ENCODE measurements at places on chromosomes 11 and 22. TPM values are rescaled to one million over a fixed set of nuclear protein-coding genes. Genes with fewer than 3 reads are reported as not detected.

DNA sequence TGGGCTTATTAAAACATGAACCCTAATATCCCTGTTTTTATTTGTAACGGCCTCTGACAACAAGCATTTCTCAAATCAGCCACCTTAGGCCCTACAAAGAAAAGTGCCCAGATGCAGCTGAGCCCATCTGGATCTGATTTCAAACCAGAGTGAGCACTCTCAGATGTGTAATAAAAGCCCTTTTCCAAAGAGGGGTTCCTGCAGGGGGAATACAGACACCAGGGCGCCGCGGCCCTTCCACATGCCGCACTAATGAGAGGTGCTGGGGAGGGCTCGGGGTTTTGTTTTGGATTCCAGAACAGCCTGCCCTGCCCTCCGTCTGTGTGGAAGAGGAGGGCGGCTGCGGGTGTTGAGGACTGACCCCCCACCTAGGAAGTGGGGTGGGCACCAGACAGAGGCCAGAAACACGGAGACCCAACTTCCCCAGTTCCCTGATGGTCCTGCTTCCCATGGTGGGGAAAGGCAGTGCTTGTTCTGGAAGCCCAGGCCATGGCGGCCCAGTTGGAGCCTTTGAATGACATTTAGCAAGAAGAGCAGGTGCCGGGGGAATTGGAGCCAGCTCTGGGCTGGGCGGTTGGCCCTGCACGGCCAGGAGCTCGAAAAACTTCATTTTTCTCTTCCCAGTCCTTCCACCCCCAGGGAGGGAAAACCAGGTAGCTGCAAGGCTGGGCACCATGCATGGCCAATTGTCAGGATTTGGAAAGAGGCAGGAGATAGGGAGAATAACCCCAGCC is 63.7 kb downstream of the MACROD1 start:
- DNase-seq = no peak

Gene ZBTB16
- polyA plus RNA-seq = 9.8 TPM

DNA sequence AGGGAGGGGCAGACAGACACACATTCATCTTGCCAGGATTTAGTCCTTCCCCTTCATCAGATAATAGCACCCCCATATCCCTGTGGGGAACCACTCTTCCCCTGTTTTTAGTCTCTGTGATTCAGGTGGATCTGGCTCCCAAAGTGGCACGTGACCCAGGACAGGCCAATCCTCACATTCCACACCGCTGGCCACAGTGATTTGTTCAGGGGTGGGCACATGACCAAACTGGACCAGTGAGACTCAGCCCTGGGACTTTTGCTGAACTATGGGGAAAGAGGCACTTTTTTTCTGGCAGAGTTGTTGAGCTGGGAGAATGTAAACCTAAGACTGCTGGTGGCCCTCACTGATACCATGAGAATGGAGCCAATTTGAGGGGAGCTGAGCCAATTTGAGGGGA is 19.1 kb upstream of the KCNJ11 start:
- DNase-seq = no peak

- DNase-seq = peak; percentile 90
These were observed 23.2 kb upstream of the SESN3 start for GRCh38 chr11:95254131-95254704.

DNA sequence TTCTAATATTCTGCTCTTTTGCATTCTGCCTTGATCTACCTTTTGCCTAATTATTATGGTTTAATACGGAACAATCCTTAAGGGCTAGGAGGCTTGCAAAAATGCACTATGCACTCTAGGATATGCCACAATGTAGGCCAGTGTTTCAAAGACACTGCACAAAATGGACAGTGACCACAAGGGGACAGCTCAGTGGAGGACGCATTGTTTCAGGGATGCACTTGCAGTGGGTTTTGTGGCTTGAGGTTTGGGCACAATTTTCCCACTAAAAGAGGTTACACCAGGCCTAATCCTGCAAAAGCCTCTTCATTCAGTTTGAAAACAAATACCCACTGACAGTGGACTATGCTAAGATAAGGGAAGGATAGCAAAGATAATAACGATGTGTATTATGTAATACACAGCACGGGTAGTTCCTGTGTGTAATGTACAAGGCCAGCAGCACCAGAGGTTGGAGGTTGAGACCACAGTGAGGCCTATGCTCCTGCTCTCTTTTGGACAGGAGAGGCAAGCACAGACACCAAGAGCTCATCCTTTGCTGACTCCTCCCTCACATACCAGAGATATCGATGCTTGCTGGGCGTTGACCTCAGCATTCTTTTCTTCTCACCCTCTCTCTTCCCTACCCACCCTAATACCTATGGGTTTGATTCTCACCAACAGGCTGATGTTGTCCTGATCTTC is 12.7 kb downstream of the MAP6 start:
- no peak for DNase-seq

Gene LSP1
- not detected for polyA plus RNA-seq

DNA sequence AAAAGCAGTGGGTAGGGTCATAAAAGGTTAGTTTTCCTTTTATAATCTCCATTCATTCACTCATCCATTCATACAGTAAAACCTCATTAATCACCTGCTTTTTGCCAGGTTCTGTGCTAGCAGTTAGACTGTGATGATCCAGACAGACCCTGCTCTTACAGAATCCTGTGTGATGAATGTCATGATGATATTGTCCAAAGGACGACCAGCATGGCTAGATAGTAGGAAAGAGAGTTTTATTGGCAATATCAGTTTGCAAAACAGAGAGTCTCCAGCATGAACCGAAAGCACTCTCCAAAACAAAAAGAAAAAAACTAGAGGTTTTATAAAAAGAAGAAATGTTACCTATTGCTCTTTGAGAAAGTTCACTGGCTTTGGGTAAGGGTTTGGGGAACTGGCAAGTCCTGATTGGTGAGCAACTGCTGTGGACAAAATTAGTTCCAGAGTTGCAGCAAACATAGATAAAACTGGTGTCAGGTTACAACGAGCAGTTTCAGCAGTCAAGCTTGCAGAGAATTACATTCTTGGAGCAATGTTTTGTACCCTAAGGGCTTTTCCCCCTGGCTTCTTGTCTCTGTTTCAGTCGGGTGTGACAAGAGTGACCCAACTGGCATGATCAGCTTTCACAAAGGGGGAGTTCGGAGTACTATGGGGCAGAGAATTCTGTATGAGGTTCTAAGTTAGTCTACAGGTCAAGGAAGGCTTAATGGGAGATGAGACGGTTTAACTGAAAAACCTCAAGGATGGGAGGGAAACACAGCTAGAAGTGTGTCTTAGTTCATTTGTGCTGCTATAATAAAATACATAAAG is 58.3 kb downstream of the HSD17B12 start:
- DNase-seq = no peak

DNA sequence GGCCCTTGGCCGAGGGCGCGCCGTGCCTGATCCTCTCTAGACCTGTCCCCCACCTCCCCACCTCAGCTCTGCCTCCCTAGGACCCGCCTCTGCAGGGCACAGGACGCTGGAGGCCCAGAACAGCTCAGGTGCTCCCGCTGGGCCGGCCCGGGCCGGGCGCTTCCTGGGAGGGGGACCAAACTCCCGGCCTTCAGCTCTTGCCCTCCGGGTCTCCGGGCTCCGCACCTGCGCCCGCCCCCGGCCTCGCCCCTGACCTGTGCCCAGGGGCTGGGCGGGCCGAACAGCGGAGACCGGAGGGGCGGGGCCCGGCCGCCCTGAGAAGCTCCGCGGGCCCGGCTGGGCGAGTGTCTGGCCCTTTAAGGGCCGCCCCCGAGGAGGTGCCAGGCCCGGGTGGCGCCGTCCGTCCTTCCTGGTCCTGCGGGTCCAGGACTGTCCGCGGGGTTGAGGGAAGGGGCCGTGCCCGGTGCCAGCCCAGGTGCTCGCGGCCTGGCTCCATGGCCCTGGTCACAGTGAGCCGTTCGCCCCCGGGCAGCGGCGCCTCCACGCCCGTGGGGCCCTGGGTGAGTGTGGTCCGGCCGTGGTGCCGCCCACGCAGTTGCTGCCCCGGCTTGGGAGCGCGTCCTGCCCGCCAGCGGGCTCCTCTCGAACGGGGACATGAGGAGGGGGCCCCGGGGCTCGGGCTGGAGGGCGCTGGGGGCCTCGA is at the start of gene SSH3:
Gene SSH3, plus strand, starts transcription at position 399 of the 703 bp plus-strand sequence. Its CDS starts 96 bp downstream, at position 495.
- peak; percentile 55 for DNase-seq

DNA sequence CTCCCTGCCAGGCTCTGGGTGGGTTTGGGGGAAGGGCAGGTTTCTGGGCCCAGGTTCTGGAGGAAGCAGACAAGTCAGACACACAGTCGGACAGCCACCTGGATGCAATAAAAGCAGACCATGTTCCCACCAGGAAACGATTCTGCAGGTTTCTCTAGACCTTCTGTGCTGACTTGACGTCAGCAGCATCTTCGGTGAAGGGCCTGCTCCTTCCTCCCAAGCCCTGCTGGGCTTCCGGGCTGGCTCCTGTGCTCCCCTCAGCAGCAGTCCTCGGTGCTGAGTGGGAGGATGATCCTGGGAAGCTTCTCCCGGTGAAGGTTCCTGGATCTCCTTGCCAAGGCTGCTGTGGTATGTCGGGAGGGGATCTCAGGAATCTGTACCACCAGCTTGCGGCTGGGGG is 240.0 kb downstream of the GRIK4 start:
- DNase-seq = no peak

DNA sequence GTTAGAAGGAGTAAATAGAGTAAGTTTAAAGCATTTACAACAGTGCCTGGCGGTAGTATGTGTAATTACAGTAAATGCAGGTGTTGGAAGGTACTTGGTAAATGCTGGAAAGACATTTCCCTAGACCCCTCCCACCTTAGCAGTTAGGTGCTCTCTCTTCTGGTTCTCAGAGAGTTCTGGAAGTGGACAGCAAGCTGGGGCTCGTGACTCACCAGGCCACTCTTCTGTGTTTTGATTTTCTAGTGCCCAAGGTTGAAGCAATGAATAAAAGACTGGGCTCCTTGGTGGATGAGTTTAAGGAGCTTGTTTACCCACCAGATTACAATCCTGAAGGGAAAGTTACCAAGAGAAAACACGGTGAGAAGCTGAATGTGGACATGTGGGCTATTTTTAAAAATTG is 27.6 kb downstream of the SNU13 start:
- no peak for DNase-seq

Gene SPDYC
- not detected for polyA plus RNA-seq

- DNase-seq = no peak
These were observed 29.0 kb upstream of the NELL1 start for GRCh38 chr11:20640401-20640800.

GRCh38 chr11:206526-207207 is 532 bp downstream of the BET1L start:
- DNase-seq = peak; percentile 37
